ENCODE measurements at places on chromosomes 2 and 18.

- DNase-seq: no peak
These were observed 96.2 kb upstream of the RMP24 start for GRCh38 chr18:35876243-35876642.

DNA sequence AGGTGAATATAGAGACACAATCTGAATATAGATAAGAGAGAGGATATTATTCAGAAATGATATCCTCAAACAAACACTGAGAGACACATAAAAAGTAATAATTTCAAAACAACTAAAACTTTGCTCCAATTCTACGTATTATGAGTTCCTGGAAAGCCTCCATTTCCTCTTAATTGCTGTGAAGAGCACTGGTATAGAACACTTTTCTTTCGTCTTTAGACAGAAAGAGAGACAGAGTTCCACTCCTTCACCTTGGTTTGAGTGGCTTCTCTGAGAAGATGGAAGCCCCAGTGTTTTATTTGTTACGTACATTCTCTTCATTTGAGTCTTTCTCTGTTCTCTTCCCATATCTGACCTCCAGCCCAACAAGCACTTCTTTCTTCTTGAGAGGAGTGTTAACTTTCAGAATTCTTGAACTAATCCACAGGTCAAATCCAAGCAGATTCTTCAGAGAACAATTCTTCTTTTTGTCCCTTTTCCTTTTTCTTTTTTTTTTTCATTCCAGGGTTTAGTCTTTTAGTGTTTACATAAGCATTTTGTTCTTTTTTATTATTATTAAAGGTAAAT, 6.4 kb upstream of the PIK3C3 start:
- no peak for DNase-seq

- DNase-seq: no peak
These were observed 93.6 kb upstream of the SMAD2 start for GRCh38 chr18:48024009-48024512.

GRCh38 chr2:235988271-235989015, 179.7 kb downstream of the GBX2 start:
- DNase-seq: no peak

DNA sequence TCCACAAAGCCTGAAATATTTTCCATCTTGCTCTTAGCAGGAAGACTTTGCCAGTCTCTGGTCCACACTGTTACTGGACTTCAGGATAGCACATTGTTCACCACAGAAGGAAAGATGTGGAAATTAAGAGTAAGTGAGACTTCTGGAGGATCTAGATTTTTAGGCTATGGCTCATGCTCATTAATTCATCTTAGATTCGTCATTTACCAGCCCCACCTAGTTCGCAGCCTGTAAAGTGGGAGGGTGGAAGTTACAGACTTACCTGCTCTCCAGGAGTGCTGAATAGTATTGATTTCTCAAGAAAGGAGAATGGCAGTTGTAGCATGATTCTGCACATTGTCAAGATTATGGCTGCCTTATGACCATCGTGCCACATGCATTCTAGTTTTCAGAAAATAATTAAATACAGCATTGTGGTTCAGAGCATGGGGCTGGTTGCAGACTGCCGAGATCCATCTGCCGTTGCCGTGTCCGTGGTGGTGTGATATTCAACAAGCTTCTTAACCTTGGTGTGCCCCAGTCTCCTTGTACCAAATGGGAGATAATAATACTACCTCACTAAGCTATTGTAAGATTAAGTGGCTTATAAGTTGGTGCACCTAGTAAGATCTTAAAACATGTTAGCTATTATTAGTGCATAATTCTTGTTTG, 56.8 kb downstream of the RNF144A start:
- DNase-seq: no peak

DNA sequence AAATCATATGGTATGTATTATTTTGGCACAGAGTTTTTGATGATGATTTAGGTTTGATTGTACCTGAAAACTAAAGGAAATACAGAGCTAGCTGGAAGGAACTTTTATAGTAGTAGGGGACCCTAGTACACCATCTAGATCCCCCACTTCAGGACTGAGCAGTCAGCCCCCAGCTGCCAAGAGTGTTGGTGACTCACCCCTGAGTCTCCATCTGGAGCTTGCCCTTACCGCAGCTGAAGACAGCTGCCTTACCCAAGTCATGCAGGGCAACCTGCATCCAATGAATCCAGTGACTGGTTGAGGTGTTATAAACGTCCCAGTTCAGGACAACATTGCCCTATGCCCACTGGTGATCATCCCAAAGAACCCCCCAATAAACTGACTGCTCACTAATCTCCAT, 15.3 kb downstream of the PMS1 start:
- no peak for DNase-seq

- no peak for DNase-seq
These were observed 137.4 kb downstream of the RIT2 start for GRCh38 chr18:42977982-42978637.

DNA sequence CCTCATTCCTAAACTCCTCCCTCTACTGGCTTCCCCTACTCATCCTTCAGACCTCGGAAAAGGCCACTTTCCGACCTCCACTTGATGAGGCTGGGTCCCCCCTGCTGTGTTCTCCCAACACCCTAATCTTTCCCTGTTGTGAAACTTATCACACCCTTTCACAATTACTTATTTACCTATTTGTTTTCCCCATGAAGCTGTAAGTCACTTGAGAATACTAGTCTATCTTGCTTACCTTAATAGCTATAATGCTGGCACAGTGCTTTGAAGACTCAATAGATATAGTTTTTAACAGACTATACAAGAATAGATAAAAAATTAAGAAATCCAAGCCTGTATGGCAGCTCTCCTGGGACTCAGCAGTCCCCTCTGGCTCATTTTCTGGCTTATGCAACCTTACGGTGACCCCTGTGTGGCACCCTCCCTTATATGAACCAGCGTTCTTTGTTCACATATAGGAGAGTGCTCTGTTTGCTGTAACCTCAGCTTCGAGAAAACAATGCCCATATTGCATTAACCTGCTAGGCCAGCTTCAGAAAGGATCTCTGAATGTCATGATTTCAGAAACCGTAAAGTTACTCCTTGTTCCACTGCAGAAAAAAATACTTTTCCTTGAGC, 220.4 kb upstream of the PKDCC start:
- DNase-seq: no peak
